MCF 10A (cell line): ENCODE measurements at places on chromosomes 16 and 17.

DNA sequence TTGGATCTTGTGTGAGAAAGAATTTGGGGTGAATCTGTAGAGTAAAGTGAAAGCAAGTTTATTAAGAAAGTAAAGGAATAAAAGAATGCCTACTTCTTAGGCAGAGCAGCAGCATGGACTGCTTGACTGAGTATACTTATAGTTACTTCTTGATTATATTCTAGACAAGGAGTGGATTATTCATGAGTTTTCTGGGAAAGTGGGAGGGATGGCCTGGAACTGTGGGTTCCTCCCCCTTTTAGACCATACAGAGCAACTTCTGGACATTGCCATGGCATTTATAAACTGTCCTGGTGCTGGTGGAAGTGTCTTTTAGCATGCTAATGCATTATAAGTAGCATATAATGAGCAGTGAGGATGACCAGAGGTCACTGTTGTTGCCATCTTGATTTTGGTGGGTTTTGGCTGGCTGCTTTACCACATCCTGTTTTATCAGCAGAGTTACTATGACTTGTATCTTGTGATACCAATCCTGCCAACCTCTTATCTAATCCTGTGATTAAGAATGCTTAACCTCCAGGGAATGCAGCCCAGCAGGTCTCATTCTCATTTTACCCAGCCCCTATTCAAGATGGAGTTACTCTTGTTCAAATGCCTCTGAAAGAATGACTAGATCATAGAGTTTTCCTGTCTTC lies 58.7 kb downstream of the HSD17B2 start:
- DNase-seq, result no peak

DNA sequence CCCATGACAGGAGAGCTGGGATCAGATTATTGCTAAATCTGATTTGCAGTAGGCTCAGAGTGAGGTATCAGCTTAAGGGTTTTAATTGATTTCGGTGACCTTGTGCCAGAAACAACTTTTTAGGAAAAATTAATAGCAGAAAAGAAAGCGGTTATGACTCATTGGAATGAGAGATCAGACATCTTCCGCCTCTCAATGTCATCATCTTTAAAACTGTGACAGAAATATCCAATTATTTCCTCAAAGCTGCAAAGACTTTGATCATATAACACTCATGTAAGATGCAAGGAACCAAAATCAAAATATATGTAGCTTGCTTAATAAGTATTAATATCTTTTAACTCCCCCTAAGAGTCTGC lies 190.1 kb upstream of the FOXF1 start:
- DNase-seq, result no peak

GRCh38 chr17:65194670-65195334 lies 57.6 kb downstream of the RGS9 start:
- DNase-seq, result no peak

DNA sequence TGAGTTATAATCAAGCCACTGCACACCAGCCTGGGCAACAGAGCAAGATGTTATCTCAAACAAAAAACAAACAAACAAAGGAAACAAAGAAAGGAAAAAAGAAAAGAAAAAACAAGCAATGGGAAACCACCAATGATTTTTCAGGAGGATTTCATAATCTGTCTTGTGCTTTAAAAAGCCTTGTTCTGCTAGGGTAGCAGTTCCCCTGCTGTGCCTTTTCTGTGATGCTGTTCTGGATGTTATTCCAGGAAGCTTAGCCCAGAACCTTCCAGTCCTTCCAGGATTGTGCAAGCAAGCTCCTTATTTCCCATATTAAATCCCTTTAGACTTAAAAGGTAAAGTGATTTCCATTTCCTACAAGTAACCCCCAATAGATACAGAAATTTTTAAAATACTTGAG lies 171.1 kb downstream of the ABCC12 start:
- DNase-seq, result no peak

DNA sequence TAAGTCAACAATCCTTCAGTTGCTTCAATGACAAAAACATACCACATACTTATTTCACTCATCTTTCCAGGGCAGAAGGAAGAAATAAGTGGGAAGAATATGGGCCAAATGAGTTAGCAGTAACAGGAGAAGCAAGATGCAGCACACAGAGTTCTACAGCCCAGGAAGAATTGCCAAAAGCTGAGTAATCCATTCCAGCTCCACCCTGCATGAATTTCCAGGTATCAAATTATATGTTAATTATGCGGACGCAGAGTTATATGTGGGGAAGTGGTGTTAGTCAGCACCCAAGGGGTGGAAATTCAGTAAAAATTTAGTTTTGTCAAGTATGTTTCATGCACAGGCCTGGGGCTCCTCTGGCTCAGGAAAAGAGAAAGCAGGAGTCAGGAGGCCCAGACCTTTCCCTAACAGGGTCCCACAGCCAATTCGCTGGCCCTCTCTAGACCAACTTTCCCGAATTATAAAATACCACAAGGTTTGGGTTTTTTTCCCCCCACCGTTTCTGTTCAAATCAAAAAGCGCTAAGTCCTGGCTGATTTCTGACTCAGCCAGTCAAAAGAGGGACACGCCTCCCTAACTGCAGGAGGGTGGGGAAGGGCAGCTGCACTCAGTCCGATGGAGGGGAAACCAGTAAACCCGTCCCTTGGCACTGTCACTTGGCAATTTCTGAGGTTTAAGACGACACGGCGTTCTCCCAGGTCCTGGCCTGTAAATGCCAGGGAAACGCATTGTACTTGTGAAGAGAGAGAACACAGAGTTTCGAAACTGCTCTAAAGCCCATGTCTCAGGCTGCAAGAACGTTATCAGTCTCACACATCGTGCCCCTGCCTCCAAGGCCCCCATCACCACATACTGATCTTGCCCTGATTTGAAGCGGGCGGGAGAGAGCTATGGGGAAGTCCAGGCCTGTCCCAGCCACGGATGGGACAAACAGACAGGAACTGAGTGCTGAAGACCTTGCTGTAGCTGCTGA lies 58.1 kb downstream of the ZFHX3 start:
- DNase-seq, result peak; percentile 94

- no peak for DNase-seq
Measured at GRCh38 chr17:3915995-3916696, at the start of gene P2RX1. P2RX1 (minus strand) TSS chr17:3916465; CDS start chr17:3916225, 240 bp downstream.

DNA sequence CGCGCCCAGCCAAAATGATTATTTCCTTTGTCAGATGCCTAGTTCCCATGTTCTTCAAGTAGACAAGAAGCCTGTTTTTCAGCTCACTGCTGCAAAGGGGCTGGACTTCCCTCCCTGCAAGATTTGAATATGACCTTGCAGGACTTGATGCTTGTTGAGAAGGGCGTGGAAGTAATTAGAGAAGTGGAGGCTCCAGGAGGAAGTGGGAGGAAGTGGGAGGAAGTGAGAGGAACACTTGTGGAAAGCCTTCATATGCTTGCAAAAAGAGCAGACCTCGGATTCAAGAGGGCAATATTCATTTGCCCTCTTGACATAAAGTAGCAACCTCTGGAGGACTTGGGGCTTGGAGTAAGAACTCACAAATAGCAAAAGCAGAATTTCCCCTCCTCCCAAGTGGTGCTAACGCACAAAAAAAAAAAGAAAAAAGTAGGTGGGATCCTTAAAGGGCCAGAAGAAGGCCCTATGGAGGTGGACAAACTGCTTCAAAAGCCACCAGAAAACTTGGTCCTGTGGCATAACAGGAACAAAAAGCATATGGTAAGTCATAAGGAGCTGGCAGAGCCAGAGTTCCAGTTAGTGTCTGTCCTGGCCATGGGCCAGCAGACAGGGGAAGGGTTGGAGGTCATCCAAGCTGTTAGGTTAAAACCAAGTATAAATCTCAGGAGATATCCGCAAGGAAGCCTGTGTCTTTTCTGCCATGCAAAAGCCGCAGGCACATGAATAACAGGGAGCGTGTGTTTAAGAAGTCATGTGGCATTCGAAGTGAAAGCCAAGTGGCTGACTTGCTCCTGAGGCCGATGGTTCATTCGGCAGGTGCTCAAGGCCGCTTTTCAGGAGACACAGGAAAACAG lies 20.6 kb upstream of the PRKAR1A start:
- peak; percentile 87 for DNase-seq

DNA sequence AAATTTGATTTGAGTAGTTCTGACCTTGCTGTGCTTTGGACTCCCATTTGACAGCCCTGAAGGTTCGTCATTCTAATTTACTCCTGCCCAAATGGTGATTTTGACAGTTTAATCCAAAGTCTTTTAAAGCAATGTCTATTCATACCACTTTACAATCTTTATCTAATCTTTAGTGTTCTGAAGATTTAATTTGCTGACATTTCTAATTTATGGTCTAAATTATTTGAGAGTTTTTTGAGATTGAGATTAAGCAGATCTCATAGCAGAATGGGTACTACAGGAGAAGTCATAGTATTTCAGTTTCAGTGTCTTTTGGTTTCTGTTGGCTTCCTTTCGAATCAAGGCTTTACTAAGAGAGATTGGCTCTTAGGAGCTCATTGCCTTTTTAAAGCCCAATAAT lies 32.6 kb upstream of the RASL10B start:
- DNase-seq, result no peak

GRCh38 chr16:88389621-88390160 lies 6.9 kb downstream of the ZNF469 start:
- no peak for DNase-seq

DNA sequence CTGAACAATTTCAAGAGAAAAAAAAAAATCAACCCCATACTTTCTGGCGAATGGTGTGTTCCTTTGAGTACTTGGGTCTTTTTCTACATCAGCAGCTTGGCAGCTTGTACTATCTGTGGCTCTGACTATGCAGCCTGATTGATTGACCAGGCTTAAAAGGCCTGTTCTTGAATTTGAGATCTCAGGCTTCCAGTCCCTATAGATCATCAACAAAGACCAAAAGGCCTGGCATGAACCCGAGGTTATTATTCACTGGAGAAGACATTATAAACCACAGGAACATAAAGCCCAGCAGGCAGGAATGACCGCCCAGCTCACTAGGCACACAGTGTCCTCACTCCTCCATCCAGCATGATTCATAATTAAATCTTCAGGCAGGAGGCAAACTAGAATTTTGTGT lies 32.1 kb upstream of the CDH3 start:
- DNase-seq, result no peak

- DNase-seq, result no peak
Measured at GRCh38 chr17:69883120-69883519, 191.9 kb upstream of the KCNJ16 start.

DNA sequence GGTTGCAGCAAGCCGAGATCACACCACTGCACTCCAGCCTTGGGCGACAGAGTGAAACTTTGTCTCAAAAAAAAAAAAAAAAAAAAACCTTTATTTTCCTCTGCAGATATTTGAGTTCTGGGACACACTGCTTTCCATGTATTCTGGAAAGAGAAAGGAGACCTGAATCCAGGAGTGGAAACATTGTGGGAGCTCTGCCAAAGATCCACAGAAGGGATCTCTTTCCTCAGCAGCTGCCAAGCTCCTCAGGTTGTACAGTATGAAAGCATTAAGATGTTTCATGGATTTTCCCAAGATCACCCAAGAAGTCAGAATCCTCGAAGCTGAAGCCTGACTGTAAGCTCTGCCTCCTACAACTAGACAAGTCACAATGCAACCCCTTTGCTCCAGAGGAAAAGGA lies 13.5 kb downstream of the NPRL3 start:
- DNase-seq, result no peak

DNA sequence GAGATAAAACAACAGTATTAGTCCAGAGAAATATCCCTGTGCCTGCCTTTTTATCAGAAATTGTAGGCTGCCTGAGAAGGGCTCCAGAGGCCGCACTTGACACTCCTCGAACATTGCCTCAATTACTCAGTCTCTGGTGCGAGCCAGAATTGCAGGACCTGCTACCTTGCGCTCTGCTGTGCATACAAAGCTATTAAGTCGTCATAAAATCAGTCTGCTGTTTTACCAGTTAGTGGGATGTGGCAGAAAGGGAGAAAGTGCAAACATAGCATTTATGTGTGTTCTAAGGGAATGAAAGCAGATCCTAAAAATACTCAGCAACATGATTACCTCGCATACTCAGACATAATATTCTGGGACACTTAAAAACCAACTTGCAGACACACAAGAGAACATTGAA lies 70.6 kb downstream of the TMC6 start:
- DNase-seq, result no peak

GRCh38 chr16:87531418-87531817 lies 38.6 kb upstream of the ZCCHC14 start:
- no peak for DNase-seq

DNA sequence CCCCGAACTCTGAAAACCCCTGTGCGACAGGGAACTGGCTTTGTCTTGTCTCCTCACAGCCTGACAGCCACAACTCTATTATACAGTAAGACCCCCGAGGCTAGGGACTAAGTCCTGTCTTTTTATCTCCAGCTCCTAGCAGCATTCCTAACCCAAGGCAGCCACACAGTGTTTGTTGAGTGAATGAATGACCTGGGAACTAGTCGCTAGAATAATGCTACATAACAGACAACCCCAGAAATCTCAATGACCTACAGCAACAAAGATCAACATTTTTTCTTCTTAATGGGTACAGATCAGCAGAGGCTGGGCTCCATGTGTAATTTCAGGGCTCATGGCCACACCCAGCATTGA lies 71.4 kb upstream of the TNRC6C start:
- DNase-seq, result no peak

DNA sequence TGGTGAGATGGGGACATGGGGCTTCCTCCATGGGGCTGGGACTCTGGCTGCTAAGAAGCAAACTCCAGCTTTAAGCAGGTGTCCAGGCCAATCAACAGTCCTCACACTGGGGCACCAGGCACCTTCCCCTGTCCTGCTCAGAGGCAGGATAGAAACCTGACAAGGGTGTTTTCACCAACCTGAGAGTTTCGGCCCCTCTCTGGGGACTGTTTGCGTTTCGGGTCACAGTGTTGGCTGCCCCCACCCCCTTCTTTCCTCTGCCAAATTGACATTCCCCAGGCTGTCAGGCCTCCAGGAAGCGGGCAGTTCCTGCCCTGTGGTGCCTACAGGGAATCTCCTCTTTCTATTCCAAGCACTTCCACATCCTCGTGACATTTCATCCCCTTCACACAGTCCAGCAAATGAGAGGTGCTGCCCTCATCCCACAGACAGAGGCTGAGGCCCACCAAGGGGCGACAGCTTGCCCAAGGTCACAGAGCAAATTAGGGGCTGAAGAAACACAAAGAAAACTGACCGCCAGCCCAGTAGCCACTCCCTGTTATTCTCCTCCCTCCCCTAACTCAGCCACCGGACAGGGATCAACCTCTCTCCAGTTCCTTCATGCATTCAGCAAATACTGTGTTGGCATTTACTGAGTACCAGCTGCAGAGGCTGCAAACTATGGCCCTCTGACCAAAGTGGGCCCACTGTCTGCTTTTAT lies 38.0 kb downstream of the MMP15 start:
- DNase-seq, result no peak

DNA sequence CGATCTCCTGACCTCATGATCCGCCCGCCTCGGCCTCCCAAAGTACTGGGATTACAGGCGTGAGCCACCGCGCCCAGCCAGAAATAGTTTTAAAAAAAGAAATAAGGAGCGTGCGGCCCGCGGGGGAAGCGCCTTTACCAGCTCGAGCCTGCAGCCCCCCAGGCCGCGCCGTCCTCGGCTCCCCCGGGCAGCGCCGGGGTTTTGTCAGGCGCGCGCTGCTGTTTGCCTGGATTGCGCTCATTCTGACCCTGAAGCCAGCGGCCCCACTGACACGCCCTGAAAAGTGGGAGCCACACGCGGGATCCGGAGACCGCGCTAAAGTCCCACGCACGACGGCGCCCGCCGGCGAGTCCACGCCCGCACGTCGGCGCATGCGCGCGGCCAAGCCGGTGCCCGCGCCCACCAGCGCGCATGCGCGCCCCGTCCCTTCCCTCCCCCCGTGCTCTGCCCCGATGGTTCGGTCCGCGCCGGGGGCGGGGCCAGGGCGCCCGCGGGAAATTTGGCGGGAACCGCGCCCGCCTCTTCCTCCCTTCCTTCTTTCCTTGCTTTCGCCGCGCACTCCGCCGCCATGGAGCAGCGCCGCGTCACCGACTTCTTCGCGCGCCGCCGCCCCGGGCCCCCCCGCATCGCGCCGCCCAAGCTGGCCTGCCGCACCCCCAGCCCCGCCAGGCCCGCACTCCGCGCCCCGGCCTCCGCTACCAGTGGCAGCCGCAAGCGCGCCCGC lies at the start of gene CDT1:
Gene CDT1 (plus strand): TSS at position 526 of the 724 bp plus-strand sequence. CDS start 43 bp downstream, at position 569.
- peak; percentile 80 for DNase-seq
